Stimulated activated CD4-positive, alpha-beta T cell treated with anti-CD3 and anti-CD28 coated beads, Interleukin-15, amount 100 ng/mL, for 1 hour (primary cell): ENCODE measurements at places on chromosomes 13 and 19.

GRCh38 chr19:50776131-50776530 lies 5.9 kb downstream of the GPR32 start:
- DNase-seq: no peak

DNA sequence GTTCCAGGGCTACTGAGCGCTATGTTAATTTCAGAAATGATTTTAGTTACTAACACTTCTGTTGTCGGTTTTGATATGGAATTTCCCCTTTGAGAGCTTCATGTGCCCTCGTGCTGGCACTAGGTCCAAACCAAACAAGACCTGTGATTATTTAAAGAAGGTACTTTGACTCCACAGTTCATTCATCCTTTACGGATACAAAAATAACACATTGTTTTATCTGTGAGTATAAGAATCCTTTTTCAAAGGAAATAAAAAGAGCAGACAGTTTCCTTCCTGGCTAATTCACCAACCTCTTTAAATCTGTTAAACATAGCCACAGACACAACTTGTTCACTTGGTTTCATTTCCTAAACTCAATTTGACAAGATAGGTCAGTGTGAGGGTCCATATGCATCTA lies 141.2 kb downstream of the FLT1 start:
- DNase-seq: no peak

GRCh38 chr13:40042991-40043390 lies 387.5 kb downstream of the COG6 start:
- no peak for DNase-seq

- no peak for DNase-seq
Measured at GRCh38 chr13:112244061-112244460, 132.1 kb upstream of the SPACA7 start.

DNA sequence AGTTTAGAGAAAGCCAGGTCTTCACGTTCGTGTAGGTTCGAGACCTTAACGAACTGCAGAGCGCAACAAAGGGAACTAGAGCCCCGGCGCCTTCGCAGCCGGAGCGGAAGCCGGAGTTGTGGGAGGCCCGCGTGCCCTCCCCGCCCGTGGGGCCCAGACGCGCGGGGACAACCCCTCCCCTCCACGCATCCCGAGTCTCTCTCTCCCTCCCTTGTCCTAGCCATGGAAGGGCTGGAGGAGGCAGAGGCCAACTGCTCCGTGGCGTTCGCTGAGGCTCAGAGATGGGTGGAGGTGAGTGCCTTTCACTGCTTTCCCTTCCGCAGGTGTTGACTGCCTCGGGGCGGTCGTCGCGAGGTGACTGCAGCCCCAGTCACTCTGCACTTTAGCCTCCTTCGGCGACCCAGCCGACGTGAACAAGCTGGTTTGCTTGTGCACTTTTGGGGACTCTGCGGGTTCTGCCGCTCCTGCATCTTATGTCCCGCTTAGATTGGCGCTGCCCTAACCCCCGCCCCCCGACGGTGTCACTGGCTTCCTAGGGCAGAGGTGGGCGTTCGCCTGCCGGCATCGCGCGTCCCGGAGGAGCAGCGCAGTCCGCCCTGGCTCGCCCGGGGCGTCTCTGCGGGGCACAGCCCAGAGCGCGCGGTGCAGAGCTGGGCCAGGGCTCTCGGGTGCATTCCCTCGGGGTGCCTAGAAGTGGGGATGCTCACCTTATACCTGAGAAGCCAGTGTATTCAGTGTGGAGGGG lies 478 bp downstream of the LMO7 start:
- peak; percentile 13 for DNase-seq

DNA sequence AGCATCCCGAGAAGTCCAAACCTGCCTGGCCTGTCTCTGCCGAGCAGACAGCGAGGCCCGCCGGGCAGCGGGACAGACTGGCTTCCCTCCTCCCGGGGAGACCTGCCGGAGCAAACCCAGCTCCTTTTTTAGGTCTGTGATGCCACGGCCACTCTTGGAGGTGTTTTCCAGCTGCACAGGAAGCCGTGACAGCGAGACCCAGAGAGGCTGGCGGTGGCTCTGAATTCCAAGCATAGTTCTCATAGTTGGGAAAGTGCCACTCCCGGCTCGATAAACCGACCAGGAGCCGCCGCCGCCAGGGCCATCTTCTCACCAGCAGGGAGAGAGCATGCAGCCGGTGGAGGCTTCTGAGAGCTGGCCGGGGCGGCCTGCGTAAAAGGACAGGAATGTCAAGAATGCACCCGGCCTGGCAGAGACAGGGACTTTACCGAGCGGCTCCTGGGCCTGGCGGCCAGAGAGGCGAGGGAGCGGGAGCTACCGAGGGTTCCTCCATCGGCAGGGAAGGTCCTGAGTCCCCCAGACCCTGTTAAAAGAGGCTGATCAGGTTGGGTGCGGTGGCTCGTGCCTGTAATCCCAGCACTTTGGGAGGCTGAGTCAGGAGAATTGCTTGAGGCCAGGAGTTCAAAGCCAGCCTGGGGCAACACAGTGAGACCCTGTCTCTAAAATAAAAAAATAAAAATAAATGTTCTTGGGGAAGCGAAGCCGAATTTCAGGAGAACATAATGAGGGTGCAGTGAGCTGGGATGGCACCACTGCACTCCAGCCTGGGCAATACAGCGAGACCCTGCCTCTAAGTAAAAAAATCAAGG lies 64.9 kb downstream of the GADD45B start:
- no peak for DNase-seq

DNA sequence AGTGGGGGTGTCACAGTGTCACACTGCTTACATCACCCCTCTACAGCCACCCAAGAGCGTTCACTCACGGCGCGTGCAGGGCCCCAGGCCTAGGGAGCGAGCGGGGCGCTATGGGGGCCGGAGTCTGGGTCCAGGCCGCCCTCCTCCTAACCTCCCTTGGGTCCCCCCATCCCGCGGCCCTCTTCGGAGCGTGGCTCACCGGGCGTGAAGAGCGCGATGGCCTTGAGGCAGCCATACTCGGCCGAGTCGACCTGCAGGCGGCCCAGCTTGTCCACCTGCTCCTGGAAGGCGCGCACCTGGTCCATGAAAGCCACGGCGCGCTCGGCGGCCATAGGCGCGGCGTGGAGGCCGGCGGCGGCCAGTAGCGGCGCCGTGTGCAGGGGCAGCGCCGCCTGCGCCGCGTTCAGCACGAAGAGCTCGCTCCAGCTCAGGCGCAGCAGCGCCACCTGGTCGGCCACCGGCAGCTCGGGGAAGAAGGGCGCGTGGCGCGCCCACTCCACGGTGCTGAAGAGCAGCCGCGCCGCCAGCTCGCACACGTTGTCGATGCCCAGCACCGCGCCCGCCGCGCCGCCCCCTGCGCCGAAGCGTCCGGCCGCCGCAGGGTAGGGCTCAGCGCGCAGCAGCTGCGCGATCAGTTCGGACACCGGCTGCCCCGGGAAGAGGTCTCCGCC lies 9.4 kb downstream of the OCEL1 start:
- peak; percentile 64 for DNase-seq
